ENCODE measurements at places on chromosomes 12 and 14.

DNA sequence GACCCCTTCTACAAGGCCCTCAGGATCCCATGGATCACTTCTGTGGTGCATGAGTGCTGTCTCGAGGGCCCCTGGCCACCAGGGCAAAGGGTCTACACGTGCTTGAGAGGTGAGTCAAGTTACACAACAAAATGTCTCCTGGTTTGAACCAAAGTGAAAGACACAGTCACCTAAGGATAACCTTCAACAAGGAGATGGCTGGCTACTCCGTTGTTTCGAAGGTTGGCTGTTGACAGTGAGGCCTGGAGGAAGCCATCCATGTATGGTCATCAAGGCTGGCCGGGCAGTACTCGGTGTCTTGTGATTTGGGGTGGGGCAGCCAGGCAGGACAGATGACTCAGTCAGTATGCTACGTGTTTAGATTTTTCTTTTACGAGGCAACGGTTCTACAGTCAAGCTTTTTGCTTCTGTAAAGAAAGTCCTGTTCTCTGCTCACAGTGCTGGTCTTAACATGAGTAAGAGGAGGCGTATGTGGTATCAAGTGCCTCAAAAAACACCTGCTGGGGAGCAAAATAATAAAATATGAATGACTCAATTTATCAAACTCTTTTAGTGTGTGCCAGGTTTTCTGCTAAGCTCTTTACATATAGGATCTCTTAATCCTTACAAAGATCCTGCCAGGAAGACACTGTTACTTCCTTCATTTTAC, 18.0 kb upstream of the NT5DC3 start:
- DNase-seq: no peak

- DNase-seq: peak; percentile 77
Measured at GRCh38 chr12:116236148-116236731, 41.3 kb downstream of the MED13L start.

DNA sequence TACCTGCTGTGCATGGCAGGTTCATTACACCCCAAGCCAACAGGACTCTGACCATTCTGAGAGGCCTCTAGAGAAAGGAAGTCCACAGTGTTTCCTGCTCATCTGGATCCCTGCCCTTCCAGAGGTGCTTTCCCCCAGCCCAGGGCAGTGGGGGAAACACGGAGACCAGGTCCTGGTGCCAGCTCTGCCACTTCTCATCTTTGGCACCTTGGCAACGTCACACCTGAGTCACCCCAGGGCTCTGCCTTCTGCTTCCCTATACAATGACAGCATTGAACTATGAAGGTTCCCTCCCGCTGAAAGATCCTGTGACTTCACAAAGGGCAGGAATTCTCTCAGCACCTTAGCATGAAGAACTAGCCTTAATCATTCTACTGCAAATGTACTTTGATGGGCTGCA, 74.9 kb downstream of the ANO2 start:
- no peak for DNase-seq

GRCh38 chr12:119710374-119710964, 42.5 kb downstream of the PRKAB1 start:
- DNase-seq: no peak

- DNase-seq: no peak
Measured at GRCh38 chr12:17134315-17134714, 528.4 kb upstream of the LMO3 start.

DNA sequence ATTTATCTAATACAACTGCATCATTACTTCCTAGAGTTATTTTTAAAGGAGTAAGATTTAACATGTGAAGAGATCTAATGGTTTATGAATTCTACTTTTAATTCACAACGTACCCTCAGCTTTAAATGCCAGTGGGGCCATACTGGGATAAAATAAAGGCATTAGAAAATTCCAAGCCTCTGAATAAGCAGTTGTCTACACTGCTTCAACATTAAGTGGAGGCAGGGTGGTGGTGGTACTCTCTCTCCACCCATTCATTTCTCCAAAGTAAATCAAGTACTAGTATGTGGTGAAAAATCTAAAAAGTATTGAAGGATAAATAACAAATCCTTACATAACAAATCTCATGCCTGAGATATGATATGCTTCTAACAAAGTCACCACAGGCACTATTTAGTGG, 52.4 kb downstream of the FERMT2 start:
- DNase-seq: no peak

DNA sequence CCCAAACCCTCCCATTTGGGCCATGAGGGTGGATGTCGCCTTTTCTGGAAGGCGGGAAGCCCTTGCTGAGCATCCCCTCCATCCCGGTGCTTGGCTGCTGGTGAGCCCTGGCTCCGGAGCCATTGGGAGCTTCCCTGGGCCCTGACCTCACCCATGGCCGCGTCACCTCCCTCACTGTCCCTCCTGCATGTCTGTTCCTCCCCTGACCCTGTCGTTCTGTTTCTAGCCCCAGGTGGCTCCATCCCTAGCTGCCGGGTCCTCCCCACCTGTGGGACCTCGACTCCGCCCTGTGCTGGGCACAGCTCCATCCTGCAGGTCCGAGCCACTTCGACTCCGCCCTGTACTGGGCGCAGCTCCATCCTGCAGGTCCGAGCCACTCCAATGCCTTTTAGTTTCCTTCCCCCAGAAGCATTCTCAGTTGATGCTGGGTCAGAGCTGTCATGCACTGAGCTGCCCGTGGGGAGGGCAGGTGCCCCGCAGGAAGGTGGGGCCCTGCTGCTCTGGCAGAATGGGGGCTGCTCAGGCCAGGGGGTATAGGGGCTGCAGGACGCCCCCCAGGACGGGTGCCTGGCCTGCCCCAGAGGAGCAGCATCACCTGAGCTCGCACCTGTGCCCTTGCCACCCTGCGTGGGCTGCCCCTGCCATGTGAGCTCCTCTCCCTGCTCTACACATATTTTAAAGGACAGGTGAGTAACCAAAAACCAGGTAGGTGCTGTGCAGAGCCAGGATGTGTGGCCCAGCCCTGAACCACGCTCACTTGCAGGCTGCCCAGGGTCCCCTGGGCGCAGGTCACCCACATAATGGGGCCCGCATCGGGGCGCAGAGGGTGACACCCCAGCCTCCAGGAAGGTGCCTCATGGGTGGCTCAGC, 19.0 kb downstream of the NOC4L start:
- DNase-seq: no peak

DNA sequence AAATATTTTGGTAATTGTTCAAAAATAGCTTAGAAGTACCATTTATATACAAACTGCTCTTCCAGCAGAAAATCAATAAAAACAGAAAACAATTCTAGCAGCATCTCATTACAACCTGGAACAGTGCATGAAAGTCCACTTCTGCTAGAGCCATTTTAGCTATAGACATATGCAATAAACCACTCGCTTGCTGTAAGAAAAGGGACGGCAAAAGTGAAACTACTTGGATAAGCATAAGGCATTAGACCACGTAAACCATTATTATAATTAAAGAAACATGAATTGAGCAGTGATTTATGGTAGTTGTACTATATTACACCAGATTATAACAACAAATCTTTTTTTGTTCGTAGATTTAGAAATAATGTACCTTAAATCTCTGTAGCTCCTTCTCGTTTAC, 48.7 kb downstream of the LRIG3 start:
- DNase-seq: no peak

GRCh38 chr12:64558754-64559153, 51.5 kb upstream of the RASSF3 start:
- no peak for DNase-seq

GRCh38 chr14:86646696-86647690, 1117.0 kb downstream of the FLRT2 start:
- no peak for DNase-seq

GRCh38 chr14:85296456-85297210, 233.3 kb upstream of the FLRT2 start:
- no peak for DNase-seq

GRCh38 chr14:102138535-102138934, 1.2 kb upstream of the WDR20 start:
- no peak for DNase-seq

DNA sequence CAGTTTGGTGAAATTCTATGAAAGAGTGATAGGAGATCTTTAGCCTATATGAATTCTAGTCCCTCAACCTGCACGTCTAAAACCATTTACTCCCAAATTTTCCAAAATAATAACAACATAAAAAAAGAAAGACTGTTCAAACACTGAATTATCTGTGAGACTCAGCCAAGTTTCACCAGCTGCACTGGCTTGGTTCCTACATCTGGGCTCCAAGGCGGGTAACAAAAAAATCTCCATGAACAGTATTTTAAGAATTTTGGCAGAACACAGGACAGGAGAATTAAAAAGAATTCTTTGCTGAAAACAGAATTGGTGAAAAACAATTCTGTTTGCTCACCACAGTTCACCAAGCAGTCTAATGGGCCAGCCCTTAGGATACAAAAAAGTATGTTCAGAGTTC, 536.8 kb upstream of the ATP2B1 start:
- DNase-seq: no peak

Measured in CD4-positive, CD25-positive, alpha-beta regulatory T cell (primary cell).